ENCODE measurements at places on chromosomes 4 and X.

DNA sequence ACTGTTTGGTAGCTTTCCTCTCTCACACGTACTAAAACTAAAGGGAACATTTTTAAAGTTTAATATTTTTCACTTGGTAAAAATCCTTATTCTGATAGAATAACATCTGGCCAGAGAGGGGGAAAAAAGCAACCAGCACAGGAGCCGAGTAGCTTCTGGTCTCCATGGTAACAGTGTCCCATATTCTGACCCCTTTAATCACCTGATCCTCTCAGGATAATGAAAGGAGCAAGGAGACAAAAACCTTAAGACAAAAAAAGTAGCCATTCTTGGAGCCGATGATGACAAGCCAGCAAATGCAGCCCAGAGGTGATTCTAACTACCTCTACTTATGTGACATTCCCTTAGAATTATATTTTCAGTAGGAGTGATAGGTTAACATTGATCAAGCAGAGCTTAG lies 126.6 kb downstream of the SLC39A8 start:
- no peak for DNase-seq

GRCh38 chr4:95118497-95118896 lies 360.7 kb downstream of the BMPR1B start:
- no peak for DNase-seq

GRCh38 chrX:139290310-139290709 lies 240.2 kb upstream of the F9 start:
- DNase-seq, result no peak

DNA sequence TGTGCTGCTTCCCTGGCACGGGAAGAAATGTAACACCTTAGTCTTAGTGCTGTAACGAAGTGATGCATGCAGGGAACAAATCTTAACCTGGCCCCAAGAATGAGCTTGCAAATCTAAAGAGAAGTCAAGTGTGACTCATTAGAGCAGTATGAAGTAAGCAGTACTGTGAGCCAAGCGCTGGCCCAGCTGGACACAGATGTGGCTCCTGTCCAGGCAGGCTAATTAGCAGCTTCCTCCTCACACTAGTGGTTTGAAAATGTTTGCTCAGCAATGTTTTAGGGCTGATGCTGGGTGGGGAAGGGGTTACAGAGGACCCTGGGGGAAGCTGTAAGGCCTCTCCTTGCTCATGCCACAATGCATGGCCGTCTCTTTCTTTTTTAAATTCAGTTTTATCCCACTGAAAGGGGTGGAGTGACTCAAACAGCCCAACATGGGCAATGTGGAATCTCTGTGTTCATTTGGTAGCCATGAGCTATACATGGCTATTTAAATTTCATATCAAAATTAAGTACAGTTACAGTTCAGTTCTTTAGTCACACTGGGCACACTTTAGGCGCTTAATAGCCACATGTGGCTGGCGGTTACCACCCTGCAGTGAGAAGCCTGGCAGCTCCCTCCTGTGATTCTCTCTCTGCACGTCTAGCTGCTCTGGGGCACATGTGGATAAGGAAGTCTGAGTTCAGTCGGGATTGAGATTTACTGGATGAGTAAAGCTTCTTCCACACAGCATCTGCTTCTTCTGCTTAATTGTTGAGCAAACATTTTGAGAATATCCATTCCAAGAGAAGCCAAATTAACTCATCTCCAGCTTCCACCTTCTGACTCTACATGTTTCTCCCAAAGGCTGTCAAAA lies 48.8 kb downstream of the MAP7D2 start:
- no peak for DNase-seq

Measured in midbrain (tissue), 1 donor.